Umbilical cord (tissue), 2 donors: ENCODE measurements at places on chromosomes 6 and 20.

DNA sequence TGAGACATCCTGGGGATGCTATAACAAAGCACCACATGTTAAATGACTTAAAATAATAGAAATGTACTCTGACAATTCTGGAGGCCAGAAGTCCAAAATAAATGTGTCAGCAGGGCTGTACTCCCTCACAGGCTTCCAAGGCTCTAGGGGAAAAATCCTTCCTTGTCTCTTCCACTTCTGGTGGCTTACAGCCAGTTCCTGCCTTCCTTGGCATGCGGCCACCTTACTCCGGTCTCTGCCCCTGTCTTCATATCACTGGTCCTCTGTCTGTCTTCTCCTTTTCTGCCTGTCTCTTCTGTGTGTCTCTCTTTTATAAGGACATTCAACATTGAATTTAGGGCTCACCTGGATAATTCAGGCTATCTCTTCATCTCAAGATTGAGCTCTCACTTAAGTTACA is 155.3 kb upstream of the SYNCRIP start:
- DNase-seq = no peak

GRCh38 chr6:122072014-122072647 is 327.3 kb upstream of the HSF2 start:
- DNase-seq = no peak

DNA sequence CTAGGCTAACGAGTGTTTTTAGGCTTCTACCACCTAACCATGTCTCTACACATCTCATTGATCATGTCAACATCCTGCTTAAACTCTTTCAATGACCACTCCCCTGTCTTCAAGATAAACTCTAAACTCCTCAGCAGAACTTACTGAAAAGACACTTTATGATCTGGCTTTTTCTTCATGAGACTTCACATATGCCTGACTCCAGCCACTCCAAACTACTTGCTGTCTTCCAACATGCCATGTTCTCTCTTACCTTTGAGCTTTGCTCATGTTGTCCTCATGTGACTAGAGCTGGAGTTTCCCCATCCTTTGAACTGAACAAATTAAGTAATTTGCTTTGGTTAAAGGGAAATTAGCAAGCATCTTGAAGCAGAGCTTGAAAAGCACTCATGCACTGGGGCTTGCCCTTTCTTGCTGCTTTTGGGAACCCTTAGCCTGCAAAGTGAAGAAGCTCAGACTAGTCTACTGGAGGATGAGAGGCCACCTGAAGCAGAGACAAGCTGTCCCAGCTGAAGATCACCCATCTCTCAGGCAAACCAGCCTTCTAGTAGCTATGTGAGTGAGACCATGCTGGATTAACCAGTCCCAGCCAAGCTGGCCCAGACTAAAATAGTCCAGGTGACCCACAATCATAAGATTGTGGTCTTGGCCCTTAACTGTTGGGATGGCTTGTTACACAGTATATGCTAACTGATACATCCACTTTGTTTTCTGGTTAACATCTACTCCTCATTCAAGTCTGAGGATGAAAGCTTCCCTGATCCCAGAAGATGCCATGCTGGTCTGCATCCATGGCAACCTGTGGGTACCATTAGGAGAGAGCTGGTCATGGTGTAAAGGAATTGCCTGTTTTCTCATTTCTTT is 235.8 kb downstream of the GMPR start:
- no peak for DNase-seq

DNA sequence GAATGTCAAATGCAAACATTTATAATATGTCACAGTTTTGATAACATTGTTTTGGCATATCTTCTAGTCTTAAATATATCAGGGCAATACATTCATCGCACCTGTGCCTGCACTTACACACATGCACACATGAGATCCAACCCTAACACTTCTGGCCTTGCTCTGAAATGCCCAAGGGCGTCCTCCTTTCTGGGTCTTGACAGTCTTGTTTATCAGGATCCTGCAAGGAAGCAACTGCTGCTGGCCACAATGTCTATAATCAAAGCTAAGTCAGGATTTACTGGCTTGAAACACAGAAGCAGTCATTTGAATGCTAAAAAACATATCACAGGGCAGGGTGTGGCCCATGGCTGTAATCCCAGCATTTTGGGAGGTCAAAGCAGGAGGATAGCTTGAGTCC is 32.9 kb upstream of the FAM50B start:
- DNase-seq = peak; percentile 19

- no peak for DNase-seq
Measured at GRCh38 chr6:29137724-29138123, 29.9 kb downstream of the OR2J3 start.

GRCh38 chr6:139962654-139963347 is 588.4 kb upstream of the CITED2 start:
- DNase-seq = no peak

- no peak for DNase-seq
Measured at GRCh38 chr20:38114353-38114791, 50.7 kb downstream of the TGM2 start.

GRCh38 chr6:10535193-10535592 is 14.0 kb downstream of the GCNT2 start:
- no peak for DNase-seq

DNA sequence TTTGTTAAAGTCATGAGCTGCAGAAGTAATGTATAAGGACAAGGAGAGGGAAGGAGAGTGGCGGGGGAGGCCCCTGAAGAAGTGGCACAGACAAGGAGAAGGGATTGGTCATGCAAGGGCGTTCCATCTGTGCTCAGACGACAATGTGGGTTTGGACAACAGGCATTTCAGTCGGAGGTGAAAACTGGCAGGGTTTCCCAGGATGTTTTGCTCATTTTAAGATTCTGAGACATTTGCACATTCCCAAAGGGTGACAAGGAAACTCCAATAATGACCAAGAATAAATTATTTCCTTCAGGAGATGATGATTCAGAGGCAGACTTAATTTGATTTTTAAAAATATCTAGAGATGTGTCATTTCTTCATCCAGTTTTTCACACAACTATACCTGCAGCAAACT is 181.8 kb downstream of the HIVEP2 start:
- no peak for DNase-seq

GRCh38 chr6:87066449-87067333 is 28.2 kb downstream of the CGA start:
- DNase-seq = peak; percentile 78

- no peak for DNase-seq
Measured at GRCh38 chr20:38060536-38060935, 27.0 kb downstream of the RPRD1B start.

- DNase-seq = peak; percentile 67
Measured at GRCh38 chr6:37050045-37050853, 44.8 kb downstream of the FGD2 start.

GRCh38 chr6:54076159-54076789 is 35.0 kb upstream of the MLIP start:
- peak; percentile 12 for DNase-seq

GRCh38 chr6:5119090-5119951 is 34.2 kb downstream of the PPP1R3G start:
- no peak for DNase-seq

GRCh38 chr20:63972312-63973159 is 2.8 kb upstream of the ZNF512B start:
- DNase-seq = no peak

- DNase-seq = peak; percentile 57
Measured at GRCh38 chr20:38134427-38135270, 30.4 kb downstream of the TGM2 start.

DNA sequence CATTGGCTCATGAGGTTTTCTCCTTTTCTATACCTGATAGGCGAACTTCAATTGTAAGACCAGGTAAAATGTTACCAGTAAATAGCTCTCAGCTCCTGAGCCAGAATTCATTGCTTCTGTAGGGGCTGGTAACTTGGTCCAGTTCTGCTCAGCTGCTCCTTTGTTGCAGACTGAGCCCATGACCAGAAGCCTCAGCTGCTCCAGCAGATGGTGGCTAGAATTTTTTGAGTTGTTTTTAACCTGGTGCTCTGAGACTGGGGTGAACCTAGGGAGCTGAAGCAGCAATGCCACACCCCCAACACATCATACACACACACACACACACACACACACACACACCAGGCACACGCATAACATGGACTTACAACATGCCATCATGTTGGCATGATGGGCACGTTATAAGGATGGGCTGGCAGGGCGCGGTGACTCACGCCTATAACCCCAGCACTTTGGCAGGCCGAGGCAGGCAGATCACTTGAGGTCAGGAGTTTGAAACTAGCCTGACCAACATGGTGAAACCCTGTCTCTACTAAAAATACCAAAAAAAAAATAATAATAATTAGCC is 103.1 kb downstream of the QRSL1 start:
- DNase-seq = no peak

DNA sequence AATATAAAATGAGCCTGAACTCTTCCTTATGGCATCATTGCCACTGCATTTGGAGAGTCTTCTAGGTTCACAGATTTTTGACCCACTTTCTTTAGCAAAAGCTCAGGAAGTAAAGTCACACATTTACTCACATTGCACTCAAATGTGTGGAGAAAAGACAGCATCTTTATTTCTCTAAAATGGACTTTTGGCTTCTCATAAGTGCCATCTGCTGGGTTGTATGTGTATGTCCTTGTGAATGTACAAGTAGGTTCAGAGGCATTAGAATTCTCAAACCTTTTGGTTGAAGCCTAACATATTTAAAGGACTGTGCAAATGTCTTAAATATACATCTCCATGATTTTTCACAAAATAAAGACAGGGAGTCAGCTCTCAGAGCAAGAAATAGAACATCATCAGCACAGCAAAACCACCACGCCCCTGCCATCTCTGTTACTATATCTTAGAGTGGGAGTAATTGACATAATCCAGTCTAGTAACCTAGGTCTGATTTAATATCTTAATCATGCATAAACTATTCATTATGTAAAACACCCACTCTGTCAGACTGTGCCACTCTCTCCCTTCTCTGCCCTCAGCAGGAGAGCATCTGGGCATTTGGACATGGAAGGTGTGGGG is 42.2 kb upstream of the SPTLC3 start:
- DNase-seq = peak; percentile 67

DNA sequence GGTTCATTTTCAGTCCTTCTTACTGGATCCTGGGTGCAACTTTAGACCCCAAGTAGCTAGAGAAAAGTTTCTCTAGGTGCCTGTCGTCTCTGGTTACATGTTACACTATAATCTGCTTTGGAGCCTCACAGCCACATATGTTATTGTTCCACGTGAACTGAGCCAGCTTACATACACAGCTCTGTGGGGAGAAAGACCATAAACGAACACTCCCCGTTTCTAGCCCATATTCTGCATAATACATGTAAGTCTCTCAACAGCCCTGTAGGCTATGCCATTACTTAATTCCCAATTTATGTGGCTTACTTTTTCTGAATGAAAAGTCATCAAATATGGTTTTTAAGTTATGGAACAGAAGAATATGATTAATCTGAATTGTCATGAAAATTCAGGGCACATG is 233.8 kb downstream of the BCKDHB start:
- no peak for DNase-seq

GRCh38 chr6:72653026-72653425 is 31.2 kb downstream of the KCNQ5 start:
- no peak for DNase-seq

GRCh38 chr20:1423625-1424106 is 30.8 kb upstream of the FKBP1A start:
- DNase-seq = peak; percentile 7

DNA sequence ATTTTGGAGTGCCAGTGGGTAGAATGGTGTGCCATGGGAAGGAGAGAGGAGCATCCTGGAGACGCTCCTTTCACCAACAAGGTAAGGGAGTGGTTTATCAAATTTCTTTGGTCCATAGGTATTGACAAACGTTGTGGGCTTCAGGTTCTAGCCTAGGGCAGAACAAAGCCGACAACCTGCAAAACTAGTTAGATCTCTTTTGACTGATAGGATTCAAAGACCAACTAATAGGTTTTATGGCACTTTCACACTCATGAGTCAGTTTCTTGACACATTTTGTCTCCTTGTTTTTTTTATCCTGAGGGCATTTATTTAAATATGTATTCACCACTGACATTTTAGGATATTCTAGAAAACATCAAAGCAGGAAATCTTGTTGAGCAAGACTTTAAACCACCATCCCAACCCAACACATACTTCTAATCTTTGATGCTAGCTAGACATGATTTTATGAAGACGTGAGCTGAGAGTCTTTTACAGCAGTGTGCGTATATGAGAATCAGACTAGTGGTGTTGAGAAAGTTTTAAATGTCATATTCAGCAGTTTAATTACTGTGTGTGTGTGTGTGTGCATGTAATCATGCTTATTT is 370.4 kb upstream of the HSF2 start:
- DNase-seq = peak; percentile 52

GRCh38 chr6:10256113-10256690 is 158.7 kb downstream of the TFAP2A start:
- no peak for DNase-seq

DNA sequence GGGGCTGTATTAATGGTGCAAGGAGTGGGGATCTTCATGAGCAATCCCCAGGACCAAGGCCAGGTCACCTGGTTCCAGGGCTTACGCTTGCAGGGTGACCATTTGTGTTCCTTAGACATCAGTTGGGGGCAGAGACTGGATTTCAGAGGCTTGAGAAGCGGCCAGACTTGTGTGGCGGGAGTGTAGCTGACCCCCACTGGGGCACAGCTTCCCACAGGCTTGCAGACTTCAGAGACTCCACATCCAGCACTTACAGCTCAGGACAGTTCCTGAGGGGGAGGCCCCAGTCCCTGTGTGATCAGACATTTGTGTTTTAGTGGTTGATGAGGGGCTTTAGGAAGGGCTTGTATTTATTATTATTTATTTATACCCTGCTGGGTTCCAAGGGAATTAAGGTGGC is 15.3 kb downstream of the TJAP1 start:
- DNase-seq = no peak

GRCh38 chr6:88380083-88380482 is 213.9 kb upstream of the CNR1 start:
- peak; percentile 30 for DNase-seq

GRCh38 chr6:39276379-39276995 is 37.7 kb downstream of the KCNK17 start:
- no peak for DNase-seq

- no peak for DNase-seq
Measured at GRCh38 chr6:148069256-148069655, 273.4 kb upstream of the SASH1 start.

DNA sequence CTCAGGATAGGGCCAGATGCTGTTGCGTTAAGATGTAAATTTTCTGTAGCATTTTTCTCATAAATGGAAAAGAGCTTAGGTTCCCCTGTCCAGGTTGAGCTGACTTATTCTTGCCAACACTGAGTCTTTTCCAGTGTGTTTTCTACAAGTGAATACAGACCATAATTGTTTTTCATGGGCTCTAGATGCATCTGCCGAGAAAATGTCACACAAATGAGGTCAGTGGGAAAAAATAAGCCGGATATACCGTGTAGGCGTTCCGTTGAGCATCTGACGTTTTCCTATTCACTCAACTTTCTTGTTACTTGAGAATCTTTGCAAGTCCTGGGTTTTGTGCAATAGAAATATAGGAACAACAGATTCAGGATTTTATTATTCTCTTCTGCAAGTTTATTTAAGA is 582.9 kb upstream of the CDH4 start:
- DNase-seq = no peak
